Epithelial cell of alveolus of lung (primary cell): ENCODE measurements at places on chromosomes 1 and 21. TPM values are rescaled to one million over a fixed set of nuclear protein-coding genes. Genes with fewer than 3 reads are reported as not detected.

Gene DMBX1
- not detected in 2 replicates for total RNA-seq

Gene MSH4
- not detected in 2 replicates for total RNA-seq

Gene DRAXIN
- total RNA-seq: 0.13 and 0.80 TPM in 2 replicates

Gene ATP1A2
- 0.24 and 1.0 TPM in 2 replicates for total RNA-seq

Gene GJA5
- 0.26 and 0.40 TPM in 2 replicates for total RNA-seq

Gene CD5L
- total RNA-seq: not detected in 2 replicates

Gene CLIC6
- 0.24 and 0.26 TPM in 2 replicates for total RNA-seq

Gene ATP1A4
- total RNA-seq: not detected in 2 replicates
